DMS79 (cell line): ENCODE measurements at places on chromosomes 2 and 18.
A peak's percentile ranks its signal among the peaks of the same experiment; 100 is the strongest.

GRCh38 chr2:55134316-55134706 lies 84.1 kb upstream of the RTN4 start:
- no peak for DNase-seq

GRCh38 chr2:127597046-127597983 lies 48.6 kb upstream of the GPR17 start:
- no peak for DNase-seq

DNA sequence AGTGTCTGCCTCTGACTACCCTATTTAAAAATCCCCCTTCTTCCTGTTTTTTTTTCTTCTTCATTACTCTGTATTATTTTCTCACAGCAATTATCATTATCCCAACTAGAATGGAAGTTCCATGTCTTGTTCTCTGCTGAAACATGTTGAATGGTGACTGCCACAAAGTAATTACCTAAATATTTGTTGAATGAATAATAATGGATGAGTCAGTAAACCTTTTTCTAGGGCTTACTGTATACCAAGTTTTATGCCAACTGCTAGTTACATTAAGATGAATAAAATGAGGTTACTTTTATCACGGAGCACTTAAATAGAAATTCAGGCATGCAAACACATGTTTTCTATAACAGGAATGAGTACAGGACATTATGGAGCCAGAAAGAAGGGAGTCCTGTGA lies 490.6 kb downstream of the THSD7B start:
- DNase-seq, result no peak

- DNase-seq, result no peak
These were observed 1021.2 kb downstream of the LRP1B start for GRCh38 chr2:141109633-141110032.

GRCh38 chr2:101815154-101815553 lies 117.6 kb downstream of the MAP4K4 start:
- DNase-seq, result no peak

- DNase-seq, result peak; percentile 88
These were observed 4.3 kb downstream of the IGFBP5 start for GRCh38 chr2:216690853-216691741.

- no peak for DNase-seq
These were observed 76.6 kb upstream of the CAPN13 start for GRCh38 chr2:30883822-30884221.

GRCh38 chr2:173048897-173049661 lies 26.6 kb upstream of the MAP3K20 start:
- peak; percentile 13 for DNase-seq

- no peak for DNase-seq
These were observed 51.2 kb upstream of the HAAO start for GRCh38 chr2:42843611-42844010.

- DNase-seq, result no peak
These were observed 212.8 kb downstream of the BCL2 start for GRCh38 chr18:63106727-63107126.

- DNase-seq, result no peak
These were observed 58.9 kb upstream of the TGFA start for GRCh38 chr2:70612574-70612973.

GRCh38 chr2:172806493-172806892 lies 70.8 kb downstream of the RAPGEF4 start:
- DNase-seq, result peak; percentile 59

GRCh38 chr2:136932700-136933099 lies 167.4 kb downstream of the THSD7B start:
- DNase-seq, result no peak

GRCh38 chr2:30266705-30267104 lies 35.4 kb downstream of the LBH start:
- no peak for DNase-seq

DNA sequence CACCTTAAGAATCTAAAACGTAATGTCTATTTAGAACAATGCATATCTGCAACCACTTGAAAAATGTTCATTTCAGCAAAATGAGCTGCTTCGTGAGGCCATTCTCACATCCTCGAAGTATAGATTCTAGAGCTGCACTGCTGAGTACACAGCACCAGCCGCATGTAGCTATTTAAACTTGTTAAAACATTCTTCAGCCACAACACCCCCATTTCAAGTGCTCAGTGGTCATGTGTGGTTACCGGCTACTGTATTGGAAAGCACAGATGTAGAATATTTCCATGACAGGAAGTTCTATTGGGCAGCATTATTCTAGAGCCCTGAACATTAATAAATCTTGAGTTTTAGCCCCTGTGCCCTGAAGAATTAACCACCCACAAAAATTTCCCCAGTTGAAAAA lies 35.0 kb downstream of the SUMO1 start:
- DNase-seq, result no peak

- no peak for DNase-seq
These were observed 26.0 kb upstream of the NMI start for GRCh38 chr2:151315381-151315903.

- no peak for DNase-seq
These were observed 132.4 kb upstream of the ST6GAL2 start for GRCh38 chr2:107018366-107018765.

DNA sequence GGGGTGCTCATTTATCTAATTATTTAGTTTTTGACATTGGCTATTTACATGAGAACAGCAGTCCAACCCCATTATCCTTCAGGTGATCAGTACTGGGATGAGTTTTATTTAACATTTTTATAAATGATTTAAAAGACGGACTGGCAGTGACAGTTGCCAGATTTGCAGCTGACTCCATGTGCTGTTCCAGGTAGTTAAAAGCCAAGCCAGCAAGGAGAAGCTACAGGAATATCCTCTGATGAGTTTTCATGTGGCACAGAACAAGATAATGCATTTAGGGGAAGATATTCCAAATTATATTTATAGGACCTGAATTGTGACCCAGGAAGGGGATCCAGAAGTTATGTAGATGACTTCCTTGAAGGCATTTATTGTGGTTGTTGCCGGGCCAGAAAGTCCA lies 210.0 kb downstream of the MCFD2 start:
- no peak for DNase-seq

- DNase-seq, result no peak
These were observed 71.9 kb downstream of the BIN1 start for GRCh38 chr2:127034883-127035611.

DNA sequence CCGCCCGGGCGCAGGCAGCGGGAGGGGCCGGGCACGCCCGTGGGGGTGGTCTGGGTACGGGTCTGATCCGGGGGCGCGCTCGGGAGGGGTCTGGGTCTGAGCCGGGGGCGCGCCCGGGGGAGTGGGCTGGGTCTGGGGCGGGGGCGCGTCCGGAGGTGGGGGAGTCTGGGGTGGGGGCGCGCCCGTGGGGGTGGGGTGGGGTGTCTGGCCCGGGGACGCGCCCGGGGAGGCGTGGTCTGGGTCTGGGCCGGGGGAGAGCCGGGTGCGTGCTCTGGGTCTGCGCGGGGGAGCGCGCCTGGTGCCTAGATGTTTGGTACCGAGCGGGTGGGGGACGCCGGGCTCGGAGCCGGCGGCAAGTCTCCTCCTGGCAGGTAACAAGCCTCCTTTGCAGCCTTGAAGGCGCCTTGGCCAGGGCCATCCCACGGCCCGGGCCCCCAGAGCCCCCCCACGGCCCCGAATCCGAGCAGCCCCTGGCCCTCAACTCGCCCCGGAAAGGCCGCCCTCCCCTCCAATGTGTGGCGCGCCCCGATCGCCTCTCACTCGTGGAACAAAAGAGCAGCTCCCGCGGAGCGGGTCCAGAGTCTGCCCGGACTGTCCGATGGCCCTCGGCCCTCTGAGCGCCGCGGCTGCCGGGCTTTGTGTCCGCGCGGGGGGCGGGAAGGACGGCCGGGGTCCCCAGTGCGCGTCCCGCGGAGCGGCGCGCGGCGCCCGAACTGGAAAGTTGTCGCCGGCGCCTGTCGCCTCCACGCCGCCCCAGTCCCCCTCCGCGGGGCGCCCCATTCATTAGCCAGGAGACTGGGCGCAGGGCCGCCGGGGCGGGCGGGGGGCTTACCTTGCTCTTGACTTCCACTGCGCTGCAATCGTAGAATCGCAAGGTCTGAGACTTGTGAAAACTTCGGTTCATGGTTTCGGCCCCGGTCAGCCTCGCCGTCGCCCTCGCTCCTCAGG lies 595 bp downstream of the PARD6G start:
- DNase-seq, result peak; percentile 44

GRCh38 chr2:241530571-241530970 lies 22.2 kb upstream of the STK25 start:
- no peak for DNase-seq

DNA sequence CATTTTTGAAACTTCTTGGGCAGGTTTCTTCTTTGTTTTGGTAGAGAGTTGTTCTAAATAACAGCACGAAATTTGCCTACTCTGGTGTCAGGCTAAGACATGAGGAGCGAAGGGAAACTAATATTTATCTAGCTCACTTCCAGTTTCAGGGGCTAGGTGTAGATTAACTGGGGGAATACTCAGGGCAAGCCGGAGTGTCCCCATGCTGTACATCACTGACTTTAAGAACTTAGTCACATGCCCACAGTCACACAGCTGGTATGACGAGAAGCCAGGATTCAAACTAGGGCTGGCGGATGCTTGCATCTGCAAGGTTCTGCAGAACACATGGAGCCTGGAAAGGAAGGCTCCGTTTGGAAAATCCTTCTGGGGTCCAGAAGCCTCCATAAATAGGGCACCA lies 133.3 kb downstream of the ALPK2 start:
- DNase-seq, result no peak

GRCh38 chr2:203261326-203262159 lies 22.7 kb downstream of the CYP20A1 start:
- DNase-seq, result no peak

- no peak for DNase-seq
These were observed 297.6 kb downstream of the CDCA7 start for GRCh38 chr2:173652311-173652710.

DNA sequence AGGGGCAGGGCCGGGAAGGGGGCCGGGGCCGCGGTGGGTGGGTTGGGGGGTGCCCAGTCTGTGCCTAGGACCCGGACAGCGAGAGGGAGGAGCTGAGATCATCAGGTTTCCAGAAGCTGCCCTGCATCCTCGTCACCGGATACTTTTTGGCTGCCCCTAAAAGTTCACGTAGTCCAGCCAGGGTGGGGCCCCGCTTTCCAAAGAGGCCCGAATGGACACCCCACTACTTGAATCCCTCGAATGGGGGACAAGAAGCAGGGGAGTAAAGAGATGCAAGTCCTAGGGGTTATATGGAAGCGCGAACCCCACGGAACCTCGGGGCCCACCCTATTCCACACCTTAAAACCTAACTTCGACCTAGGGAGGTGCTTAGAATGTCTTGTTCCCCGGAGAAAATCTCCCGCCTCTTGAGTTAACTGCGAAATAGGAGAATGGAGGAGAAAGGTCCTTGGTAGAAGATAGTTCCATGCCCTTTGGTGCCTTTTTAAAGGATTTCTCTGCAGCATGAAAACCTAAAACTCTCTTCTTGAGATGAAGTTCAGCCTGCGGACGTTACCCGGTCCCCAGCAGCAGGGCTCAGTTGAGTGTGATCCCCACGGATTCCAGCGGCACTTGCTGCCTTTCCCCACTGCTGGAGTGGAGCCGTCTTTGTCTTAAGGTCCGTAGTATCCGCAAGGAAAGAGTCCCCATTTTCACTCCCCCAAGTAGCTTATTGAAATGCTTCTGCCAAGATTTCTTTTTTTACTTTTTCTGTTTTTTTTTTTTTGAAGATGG lies 2.1 kb upstream of the RNF152 start:
- no peak for DNase-seq

- DNase-seq, result no peak
These were observed 98.5 kb downstream of the PRKCE start for GRCh38 chr2:45750001-45750400.
